Smooth muscle cell of bladder (primary cell): ENCODE measurements at places on chromosomes 5 and 9. TPM values are rescaled to one million over a fixed set of nuclear protein-coding genes. Genes with fewer than 3 reads are reported as not detected.

ZBED3 gene
- total RNA-seq = 0.28 and 0.57 TPM in 2 replicates

SPINK4 gene
- 0.74 and 2.6 TPM in 2 replicates for total RNA-seq

ZNF658 gene
- total RNA-seq = 4.0 and 4.9 TPM in 2 replicates

CCDC152 gene
- 1.1 and 1.6 TPM in 2 replicates for total RNA-seq

ACOT12 gene
- 0.74 and 2.1 TPM in 2 replicates for total RNA-seq

POLK gene
- 30.9 and 32.3 TPM in 2 replicates for total RNA-seq

CCIN gene
- total RNA-seq = 0.57 and 1.5 TPM in 2 replicates

SLC34A1 gene
- not detected in 2 replicates for total RNA-seq

ACER2 gene
- total RNA-seq = 1.3 and 2.3 TPM in 2 replicates

MVB12B gene
- total RNA-seq = 2.0 and 2.3 TPM in 2 replicates

HRH2 gene
- total RNA-seq = not detected in 2 replicates

TMEM232 gene
- 2.8 and 3.4 TPM in 2 replicates for total RNA-seq

HDAC3 gene
- 62.6 and 62.7 TPM in 2 replicates for total RNA-seq

ACTBL2 gene
- 1.1 and 3.0 TPM in 2 replicates for total RNA-seq

TSSK1B gene
- total RNA-seq = 0.09 and 0.14 TPM in 2 replicates

PCDHGA1 gene
- 1.1 TPM in 2 replicates for total RNA-seq

LRRC70 gene
- total RNA-seq = 0.55 and 0.57 TPM in 2 replicates

NUP214 gene
- total RNA-seq = 7.3 and 8.7 TPM in 2 replicates

C1QTNF2 gene
- 0.28 and 0.37 TPM in 2 replicates for total RNA-seq

IRF1 gene
- total RNA-seq = 12.3 and 13.8 TPM in 2 replicates

ARID3C gene
- 0.09 and 0.14 TPM in 2 replicates for total RNA-seq

GCNT4 gene
- total RNA-seq = 4.3 and 6.5 TPM in 2 replicates

EPB41L4A gene
- 0.28 and 0.37 TPM in 2 replicates for total RNA-seq

FST gene
- 68.3 and 70.4 TPM in 2 replicates for total RNA-seq

PCDHGB2 gene
- 2.4 and 2.7 TPM in 2 replicates for total RNA-seq

OR13C5 gene
- not detected in 2 replicates for total RNA-seq

BTNL8 gene
- not detected in 2 replicates for total RNA-seq

SLC6A18 gene
- not detected in 2 replicates for total RNA-seq

PCDHGA7 gene
- 4.1 and 4.6 TPM in 2 replicates for total RNA-seq

TPM2 gene
- 1,100 and 1,291 TPM in 2 replicates for total RNA-seq

FOXI1 gene
- not detected in 2 replicates for total RNA-seq

PCDHGB7 gene
- 6.3 and 6.9 TPM in 2 replicates for total RNA-seq

NPDC1 gene
- 12.1 and 18.4 TPM in 2 replicates for total RNA-seq

LHX3 gene
- not detected in 2 replicates for total RNA-seq

PRRX2 gene
- total RNA-seq = 18.5 and 23.2 TPM in 2 replicates

IRX2 gene
- total RNA-seq = not detected in 2 replicates

SPINK13 gene
- total RNA-seq = 2.4 and 4.5 TPM in 2 replicates

RHOBTB3 gene
- 304 and 322 TPM in 2 replicates for total RNA-seq

ELOVL7 gene
- total RNA-seq = under 0.01 and 0.09 TPM in 2 replicates

CTXN3 gene
- total RNA-seq = not detected in 2 replicates

SLC22A4 gene
- total RNA-seq = 0.83 and 1.00 TPM in 2 replicates

GPRIN1 gene
- total RNA-seq = 1.1 and 1.3 TPM in 2 replicates

NUTM2F gene
- total RNA-seq = not detected in 2 replicates

PRRT1B gene
- not detected in 2 replicates for total RNA-seq

CCNO gene
- total RNA-seq = not detected in 2 replicates

PDE6A gene
- under 0.01 TPM in 1 of 2 replicates, not detected in the other for total RNA-seq

RNF44 gene
- total RNA-seq = 0.57 and 1.1 TPM in 2 replicates
